ENCODE measurements at places on chromosomes 11 and 22.

DNA sequence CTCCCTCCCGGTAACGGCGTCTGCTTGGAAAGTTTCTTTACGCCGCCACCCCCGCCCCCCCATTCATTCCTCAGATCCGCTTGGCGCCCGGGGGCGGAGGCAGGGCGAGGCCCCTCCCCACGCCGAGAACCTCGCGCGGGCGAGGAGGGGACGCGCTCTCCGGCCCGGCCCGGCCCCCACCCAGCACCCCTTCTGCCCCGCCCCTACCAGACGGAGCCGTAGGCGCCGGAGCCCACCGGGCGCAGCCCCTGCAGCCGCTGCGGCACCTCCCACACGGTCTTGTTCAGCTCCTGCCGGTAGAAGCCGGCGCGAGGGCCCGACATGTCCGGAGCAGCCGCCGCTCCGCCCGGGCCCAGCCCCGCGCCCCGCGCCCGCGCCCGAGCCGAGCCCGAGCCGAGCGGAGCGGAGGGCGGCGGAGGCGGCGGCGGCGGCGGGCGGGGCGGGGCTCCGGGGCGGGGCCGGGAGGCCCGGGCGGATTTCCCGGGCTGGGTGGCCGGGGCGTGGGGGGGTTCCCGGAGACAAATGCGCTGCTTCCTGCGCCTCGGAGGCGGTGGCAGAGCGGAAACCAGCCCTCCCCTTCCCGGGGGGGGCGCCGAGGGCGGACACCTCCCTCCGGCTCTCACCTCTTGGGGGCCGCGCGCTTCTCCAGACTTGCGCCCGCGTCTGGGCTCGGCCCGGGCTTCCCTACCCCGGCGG lies at the start of gene MAPK11:
Gene MAPK11 (minus strand): TSS at position 411 of the 696 bp plus-strand sequence. CDS start 88 bp downstream, at position 323.
- DNase-seq, result no peak

GRCh38 chr11:126510621-126511370 lies 155.3 kb downstream of the ST3GAL4 start:
- no peak for DNase-seq

DNA sequence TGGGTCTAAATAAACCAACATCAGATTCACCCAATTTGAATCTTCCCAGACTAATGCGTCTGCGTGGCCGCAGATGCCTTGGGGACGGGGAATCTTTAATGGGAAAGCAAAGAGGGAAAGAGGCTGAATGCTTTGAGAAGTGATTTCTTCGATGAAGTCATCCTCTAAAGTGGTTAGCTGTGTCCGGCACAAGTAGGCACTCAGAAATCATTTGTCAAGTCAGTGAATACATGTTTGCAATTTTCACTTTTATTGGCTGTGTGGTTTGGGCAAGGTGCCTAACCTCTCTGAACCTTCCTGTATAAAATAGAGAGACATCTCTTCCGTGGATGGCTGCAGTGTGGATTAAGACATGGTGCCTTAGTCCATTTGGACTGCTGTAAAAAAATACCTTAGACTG lies 19.7 kb upstream of the IFT27 start:
- no peak for DNase-seq

GRCh38 chr11:34525888-34526657 lies 12.5 kb upstream of the ELF5 start:
- no peak for DNase-seq

- DNase-seq, result no peak
Observed at GRCh38 chr11:102332611-102332994, 14.4 kb upstream of the BIRC2 start.

GRCh38 chr11:63553759-63554158 lies 9.4 kb downstream of the PLAAT2 start:
- DNase-seq, result no peak

DNA sequence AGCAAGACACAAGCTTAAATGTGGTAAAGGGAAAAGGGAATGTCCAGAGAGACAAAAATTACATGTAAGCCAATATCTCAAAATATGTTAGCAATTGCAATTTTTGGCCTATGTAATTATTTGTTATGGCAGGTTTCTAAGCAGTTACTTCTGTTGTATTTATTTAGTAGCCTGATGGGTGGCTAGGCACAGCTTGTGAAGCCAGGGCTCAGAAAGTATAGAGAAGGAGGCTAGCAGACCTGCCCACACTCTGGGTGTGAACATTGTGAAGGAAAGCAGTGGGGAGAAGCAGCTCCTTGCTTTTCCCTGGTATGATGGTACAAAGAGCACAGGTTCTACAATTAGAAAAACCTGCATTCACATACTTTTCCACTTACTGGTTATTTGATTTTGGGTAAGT lies 196.5 kb upstream of the PGR start:
- DNase-seq, result no peak

DNA sequence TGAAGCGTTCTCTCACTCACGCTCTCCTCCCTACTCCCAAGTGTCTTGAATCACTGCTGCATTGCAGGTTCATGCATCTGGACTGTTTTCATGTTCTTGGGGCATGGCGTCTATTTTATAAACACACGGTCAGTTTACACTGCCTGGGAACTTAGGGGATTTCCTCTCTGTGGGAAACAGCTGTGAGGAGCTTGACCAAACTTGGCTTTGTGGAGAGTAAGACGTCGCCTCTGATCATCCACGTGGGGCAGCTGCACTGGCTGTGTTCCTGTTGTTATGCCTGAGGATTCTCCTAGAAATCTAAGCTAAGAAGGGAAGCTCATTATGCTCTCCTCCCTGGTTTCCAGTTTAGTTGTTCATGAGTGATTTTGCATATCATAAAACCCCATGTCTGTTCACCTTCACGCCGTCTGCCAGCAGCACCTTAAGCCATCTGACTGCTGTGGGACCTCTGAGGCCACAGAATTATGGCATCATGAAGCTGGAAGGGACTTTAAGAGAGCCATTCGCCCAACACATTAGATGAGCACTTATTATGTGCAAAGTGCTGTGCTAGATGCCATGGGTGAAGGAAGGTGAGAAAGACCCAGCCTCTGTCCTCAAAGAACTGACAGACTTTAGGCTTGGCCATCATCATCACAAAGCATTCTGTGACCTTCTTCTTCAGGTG lies 38.8 kb upstream of the POU2AF1 start:
- no peak for DNase-seq

- DNase-seq, result no peak
Observed at GRCh38 chr22:20853236-20853660, 5.4 kb downstream of the PI4KA start.

DNA sequence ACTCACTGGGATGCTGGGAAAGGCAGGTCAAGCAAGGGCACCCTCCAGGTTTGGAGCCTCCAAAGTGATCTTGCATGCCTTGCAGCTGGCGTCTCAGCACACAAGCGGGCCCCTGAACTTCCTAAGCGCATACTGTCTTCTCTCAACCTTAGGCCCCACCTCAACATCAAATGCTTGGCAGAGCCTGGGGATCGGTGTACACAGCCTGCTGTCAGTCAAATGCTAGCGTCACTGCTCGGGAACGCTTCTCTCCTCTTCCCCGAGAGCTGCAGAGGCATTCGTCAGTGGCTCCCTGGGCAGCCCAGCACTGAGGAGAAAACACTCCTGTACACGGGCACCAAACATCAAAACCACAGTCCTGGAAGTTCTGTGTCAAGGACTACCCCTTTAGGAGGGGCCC lies 124.9 kb downstream of the C11orf58 start:
- no peak for DNase-seq

GRCh38 chr11:75149766-75150465 lies 991 bp upstream of the SLCO2B1 start:
- no peak for DNase-seq

- no peak for DNase-seq
Observed at GRCh38 chr11:10038521-10039302, 255.3 kb downstream of the SBF2 start.

DNA sequence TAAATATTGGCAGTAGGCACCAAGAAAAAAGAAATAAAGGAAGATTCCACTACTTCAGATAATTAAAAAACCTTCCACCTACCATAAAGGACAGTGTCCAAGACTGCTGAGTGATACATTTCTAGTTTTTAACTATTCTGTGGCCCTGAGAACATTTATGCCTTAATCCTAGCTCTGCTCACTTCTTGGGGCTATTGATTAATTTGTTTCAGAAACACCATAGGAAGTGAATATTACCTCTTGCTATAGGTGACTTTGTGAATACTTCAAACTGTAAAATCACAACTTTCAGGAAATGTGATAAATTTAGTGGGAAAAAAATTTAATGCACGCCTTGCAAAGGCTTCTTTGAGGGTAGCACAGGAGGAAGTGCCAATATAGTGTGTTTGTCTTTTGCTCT lies 35.2 kb downstream of the NF2 start:
- DNase-seq, result no peak

- no peak for DNase-seq
Observed at GRCh38 chr11:27210531-27210930, 152.5 kb downstream of the CCDC34 start.

GRCh38 chr11:32302826-32303225 lies 132.5 kb downstream of the WT1 start:
- no peak for DNase-seq

- DNase-seq, result no peak
Observed at GRCh38 chr11:73296501-73297230, 11.4 kb upstream of the ARHGEF17 start.

GRCh38 chr11:56103210-56103737 lies at the start of gene OR8H2:
Gene OR8H2 (plus strand): TSS chr11:56103687. CDS start chr11:56105043, 1,356 bp downstream.
- DNase-seq, result no peak

- no peak for DNase-seq
Observed at GRCh38 chr11:84719935-84720577, 907.1 kb downstream of the DLG2 start.

DNA sequence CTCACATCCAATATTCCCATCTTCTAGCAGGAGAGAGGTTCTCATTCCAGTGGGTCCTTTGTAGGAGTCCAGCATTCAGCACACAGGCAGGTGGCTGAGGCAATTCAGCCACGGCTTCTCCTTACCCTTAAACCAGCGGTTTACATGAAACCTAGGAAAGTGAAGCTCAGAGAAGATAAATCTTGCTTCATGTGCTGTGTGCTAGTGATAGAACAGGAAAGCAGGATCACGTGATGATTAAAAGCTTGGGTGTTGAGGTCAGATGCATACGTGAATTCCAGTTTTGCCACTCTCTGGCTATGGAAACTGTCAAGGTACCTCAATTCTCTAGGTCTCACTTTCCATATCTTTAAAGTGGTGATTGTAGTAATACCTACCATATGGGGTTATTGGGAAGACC lies 331.6 kb downstream of the INSC start:
- DNase-seq, result no peak

DNA sequence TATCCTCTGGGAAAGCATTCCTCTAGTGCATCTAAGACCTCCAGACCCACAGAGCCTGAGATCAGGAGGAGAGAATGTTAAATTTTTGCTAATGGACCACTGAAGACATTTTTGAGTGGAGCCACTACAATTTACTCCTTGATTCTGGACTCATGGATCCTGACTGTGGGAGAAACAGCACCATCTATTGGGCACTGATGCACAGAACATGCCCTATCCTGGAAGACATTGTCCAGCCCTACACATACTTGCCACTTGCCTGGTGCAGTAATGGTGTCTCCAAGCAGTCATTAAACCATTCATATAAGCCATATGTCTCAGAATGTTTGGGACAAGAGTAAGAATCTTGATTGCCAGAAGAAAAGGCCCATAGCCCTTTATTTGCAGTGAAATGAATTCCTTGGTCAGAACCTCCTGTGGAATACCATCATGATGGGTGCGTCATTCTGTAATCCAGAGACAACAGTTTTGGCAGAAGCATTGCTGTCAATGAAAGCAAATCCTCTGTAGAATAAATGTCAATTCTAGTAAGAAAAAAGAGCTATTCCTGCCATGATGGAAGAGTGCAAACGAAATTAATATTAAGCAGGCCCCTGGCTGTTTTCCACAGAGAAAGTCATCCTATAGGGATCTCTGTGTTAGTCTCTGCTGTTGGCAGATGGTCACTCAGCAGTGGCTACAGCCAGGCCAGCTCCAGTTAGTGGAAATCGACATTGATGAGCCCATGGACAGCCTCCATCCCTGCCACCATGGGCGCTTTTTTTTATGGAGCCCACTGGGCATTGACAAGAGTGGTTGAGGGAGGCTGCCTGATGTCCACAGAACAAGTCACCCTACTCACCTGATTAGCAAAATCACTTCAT lies 43.5 kb downstream of the GGTLC2 start:
- peak; percentile 3 for DNase-seq

GRCh38 chr11:129698212-129698611 lies 117.4 kb upstream of the TMEM45B start:
- DNase-seq, result no peak

DNA sequence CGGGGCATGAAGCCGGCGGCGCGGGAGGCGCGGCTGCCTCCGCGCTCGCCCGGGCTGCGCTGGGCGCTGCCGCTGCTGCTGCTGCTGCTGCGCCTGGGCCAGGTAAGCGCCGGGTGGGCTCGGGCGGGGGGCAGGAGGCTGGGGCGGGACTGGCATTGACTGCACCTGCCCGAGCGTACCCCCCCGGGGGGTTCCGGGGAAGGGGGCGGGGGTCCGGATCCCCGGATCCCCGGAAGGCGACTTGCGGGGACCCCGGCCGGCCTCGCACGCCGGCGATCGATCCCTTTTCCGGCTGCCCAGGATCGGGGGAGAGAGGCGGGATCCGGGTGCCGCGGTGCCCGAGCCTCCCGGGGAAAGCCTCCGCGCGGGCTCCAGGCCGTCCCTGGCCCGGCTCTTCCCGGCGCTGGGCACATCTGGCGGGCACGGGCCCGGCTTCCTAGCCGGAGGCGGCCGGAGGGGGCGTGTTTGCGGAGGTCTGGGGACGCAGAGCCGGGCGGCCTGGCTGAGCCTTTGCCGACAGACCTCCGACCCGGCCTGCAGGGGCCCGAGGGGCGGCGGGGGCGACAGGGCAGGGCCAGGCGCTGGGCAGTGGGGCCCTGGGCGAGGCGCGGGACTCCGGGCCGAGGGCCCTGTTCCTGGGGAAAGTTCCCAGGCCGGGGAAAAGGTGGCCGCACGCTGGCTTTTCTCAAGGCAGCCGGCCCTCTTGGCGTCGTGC lies 705 bp downstream of the PTPRJ start:
- no peak for DNase-seq

DNA sequence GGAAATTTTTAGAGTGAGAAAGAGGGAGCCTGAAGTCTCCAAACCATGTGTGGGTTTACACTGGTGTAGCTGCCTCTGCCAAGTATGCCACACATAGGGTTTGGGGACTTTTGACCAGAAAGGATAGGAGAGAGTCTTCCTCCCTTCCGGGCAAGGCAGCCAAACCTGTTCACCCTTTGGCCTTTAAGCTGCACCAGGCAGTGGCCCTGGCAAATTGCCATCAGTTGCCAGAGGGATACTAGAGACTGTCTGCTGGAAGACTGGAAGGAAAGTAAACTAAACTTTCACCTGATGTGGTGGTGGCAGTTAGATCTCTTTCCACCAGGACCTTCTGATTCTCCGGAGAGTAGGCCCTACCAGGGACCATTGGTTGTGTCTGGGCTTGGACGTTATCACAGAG lies 1263.2 kb downstream of the FAM181B start:
- no peak for DNase-seq

DNA sequence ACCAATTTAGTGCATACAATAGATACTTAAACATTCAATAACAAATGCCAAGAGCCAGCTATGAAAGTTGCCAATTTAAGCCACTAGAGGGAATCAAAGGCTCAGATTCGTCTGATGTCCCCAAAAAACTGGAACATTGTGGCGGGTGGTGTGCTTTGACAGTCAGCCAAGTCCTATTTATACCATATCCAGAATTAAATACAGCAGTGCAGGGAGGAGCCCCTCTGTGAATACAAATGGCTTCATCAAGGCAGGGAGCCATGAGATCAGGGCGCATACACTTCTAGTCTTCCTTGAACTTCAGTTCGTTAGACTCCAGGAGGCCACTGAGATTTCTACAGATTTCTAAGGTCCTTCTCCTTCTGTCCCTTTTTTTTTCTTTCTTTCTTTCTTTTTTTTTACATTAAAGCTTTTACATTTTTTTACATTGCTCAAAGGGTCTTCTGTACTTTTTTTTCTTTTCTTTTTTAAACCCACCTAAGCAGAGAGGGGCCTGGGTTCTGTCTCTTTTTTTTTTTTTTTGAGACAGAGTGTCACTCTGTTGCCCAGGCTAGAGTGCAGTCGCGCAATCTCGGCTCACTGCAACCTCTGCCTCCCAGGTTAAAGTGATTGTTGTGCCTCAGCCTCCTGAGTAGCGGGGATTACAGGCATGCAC lies 41.5 kb upstream of the HSPA8 start:
- peak; percentile 24 for DNase-seq

Measured in AG09309 (cell line).